Retinal pigment epithelial cell (primary cell): ENCODE measurements at places on chromosomes 4 and X.

DNA sequence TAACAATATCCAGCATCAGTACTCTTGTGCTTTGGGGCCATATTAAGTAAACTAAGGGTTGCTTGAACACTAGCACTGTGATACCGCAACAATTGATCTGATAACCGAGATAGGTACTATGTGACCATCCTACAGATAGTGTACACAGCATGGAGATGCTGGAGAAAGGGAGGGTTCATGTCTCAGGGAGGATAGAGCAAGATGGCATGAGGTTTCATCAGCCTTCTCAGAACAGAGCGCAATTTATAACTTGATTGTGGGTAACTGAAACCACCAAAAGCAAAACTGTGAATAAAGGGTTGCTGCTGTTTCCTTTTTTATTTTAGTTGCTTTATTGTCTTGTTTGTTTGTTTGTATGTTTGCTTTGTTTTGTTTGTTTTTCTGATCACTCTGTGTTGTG is 1449.7 kb downstream of the PCDH7 start:
- DNase-seq, result no peak

DNA sequence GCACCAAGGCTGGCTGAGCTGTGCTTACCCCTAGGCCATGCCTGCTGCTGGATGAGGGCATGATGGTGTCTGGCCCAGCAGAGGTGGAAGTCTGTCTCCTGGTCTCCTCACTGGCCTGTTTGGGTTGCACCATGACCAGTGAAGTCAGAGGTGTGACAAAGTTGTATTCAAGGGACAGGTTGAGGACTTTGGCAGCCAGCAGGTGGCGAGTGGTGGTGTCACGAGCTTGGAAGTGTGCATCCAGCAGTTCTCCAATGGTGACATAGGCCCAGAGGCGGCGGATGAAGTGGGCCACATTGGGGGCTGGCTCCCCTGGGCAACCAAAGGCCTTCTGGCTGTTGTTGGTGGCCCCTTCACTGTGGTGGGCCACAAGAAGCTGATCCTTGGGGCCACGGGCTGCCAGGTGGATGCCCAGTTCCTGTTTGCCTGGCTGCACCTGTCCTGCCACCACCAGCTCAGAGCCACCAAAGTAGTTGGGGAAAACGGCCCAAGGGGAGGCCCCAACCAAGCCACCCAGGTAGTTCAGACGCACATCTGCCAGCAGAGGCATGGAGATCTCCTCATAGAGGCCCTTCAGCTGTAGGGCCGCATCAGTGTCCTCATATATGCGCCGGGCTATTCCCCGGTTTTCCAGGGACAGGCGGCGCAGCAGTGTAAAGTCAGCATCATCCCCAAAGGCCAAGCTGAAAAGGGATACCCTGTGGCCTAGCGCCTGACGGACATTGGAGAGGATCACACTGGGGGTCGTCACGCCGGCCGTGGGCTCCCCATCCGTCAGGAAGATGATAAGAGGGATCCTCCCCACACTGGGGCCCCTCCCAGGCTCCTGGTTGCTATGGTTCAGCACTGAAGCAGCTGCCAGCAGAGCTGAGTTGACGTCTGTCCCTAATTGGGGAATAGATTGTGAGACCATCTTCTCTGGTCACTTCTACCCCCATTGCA is 39.7 kb downstream of the ITIH6 start:
- DNase-seq, result no peak

GRCh38 chrX:72347366-72347765 is 41.7 kb upstream of the CITED1 start:
- DNase-seq, result no peak

GRCh38 chr4:145098675-145099037 is 545 bp downstream of the ABCE1 start:
- DNase-seq, result peak; percentile 25

GRCh38 chr4:123995936-123996335 is 599.3 kb downstream of the SPRY1 start:
- peak; percentile 71 for DNase-seq

- DNase-seq, result no peak
Observed at GRCh38 chrX:10030570-10030969, 63.4 kb downstream of the CLDN34 start.

- no peak for DNase-seq
Observed at GRCh38 chr4:109989618-109990017, 76.9 kb downstream of the EGF start.

DNA sequence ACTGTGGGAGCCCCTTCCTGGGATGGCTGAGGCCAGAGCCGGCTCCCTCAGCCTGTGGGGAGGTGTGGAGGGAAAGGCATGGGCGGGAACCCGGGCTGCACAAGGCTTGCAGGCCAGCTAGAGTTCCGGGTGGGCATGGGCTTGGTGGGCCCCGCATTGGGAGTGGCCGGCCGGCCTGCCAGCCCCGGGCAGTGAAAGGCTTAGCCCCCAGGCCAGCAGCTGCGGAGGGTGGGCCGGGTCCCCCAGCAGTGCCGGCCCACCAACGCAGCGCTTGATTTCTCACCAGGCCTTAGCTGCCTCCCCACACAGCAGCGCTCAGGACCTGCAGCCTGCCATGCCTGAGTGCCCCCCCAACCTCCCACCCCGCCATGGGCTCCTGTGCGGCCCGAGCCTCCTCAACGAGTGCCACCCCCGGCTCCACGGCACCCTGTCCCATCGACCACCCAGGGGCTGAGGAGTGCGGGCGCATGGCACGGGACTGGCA is 78.0 kb downstream of the COX7B2 start:
- no peak for DNase-seq

DNA sequence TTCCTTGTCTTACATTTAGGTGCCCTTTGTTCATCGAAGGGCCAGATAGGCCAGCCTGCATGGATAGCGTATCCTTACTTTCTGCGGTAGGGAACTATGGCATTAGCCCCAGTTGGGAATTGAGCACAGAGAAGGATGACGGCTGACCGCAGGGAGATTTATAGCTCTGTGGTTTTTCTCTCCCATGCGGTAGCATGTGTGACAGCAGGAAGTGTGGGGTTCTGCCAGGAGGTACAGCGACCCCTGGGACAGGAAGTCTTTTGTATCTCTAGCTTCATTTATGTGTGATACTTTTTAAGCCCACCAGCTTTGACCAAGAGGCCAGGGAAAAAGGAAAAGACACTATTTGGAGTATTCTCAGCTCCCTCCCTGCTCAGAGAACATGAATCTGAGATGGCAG is 33.1 kb downstream of the GAB3 start:
- no peak for DNase-seq

DNA sequence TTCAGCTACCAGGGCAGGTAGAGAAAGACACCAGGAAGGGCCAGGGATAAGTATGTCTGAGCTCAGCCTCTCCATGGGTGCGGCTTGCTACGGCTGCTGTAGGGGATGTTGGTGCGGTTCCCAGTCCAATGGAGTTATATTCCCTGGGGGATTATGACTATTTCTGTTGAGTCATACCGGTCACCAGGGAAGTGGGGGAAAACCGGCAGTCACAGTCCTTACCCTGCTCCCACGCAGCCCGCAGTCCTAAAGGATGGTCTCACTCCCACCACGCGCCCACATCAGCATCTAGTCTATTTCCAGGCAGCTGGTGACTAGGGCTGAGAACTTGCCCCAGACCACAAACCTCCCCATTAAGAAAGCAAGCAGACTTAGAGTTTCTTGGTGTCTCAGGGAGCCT is 191.6 kb downstream of the VEGFC start:
- DNase-seq, result no peak

DNA sequence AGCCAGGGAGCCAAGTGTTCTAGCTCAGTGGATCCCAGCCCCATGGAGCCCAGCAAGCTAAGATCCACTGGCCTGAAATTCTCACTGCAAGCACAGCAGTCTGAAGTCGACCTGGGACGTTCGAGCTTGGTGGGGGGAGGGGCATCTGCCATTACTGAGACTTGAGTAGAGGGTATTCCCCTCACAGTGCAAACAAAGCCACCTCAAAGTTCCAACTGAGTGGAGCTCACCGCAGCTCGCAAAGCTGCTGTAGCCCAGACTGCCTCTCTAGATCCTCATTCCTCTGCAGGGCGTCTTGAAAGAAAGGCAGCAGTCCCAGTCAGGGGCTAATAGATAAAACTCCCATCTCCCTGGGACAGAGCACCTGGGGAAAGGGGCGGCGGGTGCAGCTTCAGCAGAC is 226.3 kb downstream of the ZIC3 start:
- no peak for DNase-seq

- no peak for DNase-seq
Observed at GRCh38 chrX:22533898-22534297, 261.2 kb downstream of the CBLL2 start.

DNA sequence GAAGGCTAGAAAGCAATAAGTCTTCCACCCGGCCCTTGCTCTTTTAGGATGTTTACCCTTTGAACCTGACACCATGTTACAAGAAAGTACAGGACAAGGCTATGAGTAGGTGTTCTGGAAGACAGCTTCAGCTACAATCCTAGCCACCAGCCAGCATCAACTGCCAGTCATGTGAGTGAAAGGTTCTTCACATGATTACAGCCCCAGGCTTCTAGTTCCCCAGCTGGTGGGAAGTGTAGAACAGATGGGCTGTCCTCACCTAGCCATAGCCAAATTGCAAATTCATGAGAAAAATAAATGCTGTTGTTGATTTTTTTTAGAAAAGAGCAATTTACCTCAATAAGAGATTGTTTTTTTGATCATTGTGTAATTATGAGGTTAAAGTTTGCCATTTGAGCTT is 60.8 kb downstream of the GRXCR1 start:
- DNase-seq, result no peak

- no peak for DNase-seq
Observed at GRCh38 chrX:13128104-13128503, 83.7 kb upstream of the FAM9C start.

- DNase-seq, result no peak
Observed at GRCh38 chr4:27887646-27888045, 1027.0 kb downstream of the STIM2 start.

DNA sequence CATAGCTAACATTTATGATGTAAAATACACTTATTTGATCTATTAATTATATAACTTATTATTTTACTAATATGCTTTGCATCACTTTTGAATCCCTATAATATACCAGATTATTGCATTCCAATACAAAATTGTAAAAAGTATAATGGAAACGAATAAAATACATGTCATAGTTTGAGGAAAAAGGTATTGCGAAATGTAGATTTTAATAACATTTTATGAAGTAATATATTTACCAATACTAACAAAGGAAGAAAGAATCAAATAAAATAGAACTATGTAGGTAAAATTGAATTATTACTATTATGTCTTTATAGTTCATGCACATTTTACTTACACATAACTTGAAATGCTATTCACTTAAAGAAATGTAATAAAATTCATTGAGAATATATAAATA is 1300.2 kb downstream of the ADGRL3 start:
- no peak for DNase-seq

- no peak for DNase-seq
Observed at GRCh38 chr4:46425775-46426400, 36.0 kb upstream of the GABRA2 start.

GRCh38 chr4:76499461-76499860 is 64.4 kb downstream of the SHROOM3 start:
- no peak for DNase-seq

GRCh38 chr4:147880511-147880910 is 148.6 kb downstream of the ARHGAP10 start:
- no peak for DNase-seq

GRCh38 chr4:18435781-18436180 is 414.2 kb upstream of the LCORL start:
- no peak for DNase-seq

GRCh38 chrX:861921-862320 is 231.3 kb downstream of the SHOX start:
- DNase-seq, result no peak

- no peak for DNase-seq
Observed at GRCh38 chr4:141022111-141022695, 111.1 kb downstream of the RNF150 start.

GRCh38 chr4:146334862-146335449 is 120.6 kb downstream of the REELD1 start:
- DNase-seq, result no peak

DNA sequence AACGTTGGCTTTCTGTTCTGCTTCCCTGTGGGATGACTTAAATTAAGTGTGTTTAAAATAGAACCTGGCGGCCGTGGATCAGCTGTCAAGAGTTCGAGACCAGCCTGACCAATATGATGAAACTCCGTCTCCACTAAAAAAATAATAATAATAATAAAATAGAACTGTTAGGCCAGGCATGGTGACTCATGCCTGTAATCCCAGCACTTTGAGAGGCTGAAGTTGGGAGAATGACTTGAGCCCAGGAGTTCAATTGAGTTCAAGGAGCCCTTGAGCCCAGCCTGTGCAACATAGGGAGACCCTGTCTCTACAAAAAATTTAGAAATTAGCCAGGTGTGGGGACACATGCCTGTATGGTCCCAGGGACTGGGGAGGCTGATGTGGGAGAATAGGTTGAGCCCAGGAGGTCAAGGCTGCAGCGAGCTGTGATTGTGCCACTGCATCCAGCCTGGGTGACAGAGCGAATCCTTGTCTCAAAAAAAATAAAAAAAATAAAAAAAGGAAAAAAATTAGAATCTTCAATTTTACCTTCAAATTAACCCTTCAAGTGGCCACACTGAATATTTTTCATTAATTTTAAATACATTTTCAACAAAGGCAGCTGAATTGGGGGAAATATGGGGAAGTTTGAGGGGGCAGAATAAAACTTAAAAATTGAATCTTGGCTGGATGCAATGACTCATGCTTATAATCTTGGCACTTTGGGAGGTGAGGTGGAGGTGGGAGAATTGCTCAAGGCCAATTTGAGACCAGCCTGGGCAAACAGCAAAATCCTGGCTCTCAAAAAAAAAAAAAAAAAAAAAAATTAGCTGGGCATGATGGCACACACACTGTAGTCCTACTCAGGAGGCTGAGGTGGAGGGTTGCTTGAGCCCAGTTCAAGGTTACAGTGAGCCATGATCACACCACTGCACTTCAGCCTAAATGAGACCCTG is 31.8 kb upstream of the HSD17B13 start:
- DNase-seq, result no peak

DNA sequence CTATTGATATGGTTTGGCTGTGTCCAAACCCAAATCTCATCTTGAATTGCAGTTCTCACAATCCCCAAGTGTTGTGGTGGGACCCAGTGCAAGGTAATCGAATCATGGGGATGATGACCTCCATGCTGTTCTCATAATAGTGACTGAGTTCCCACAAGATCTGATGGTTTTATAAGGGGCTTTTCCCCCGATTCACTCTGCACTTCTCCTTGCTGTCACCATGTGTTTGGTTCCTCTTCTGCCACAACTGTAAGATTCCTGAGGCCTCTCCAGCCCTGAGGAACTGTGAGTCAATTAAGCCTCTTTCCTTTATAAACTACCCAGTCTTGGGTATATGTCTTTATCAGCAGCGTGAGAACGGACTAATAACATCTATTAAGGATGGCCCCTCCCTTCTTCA is 68.8 kb downstream of the FBXW7 start:
- no peak for DNase-seq

DNA sequence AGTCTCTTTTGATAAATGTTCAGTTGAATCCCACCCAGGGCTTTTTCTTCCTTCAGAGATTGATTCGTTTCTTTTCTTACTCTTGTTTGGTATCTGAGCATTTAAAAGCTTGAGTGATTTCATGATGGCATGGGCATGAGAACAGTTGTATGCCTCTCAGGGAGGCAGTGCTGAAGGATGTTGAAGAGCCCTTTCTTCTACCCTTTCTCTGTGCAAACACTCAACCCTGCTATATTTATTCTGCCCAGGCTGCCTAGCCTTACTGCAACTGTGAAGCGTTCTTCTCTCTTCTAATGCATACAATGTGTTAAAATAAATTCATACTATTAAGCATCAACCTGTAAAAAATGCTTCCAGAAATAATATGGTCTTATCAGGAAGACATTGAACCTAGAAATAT is 367.6 kb upstream of the LCORL start:
- no peak for DNase-seq
